Activated T-helper 1 cell treated with anti-CD3 and anti-CD28 coated beads, Interleukin-2, amount 50 U/mL, for 16 hours (primary cell): ENCODE measurements at places on chromosomes 7 and 10.

DNA sequence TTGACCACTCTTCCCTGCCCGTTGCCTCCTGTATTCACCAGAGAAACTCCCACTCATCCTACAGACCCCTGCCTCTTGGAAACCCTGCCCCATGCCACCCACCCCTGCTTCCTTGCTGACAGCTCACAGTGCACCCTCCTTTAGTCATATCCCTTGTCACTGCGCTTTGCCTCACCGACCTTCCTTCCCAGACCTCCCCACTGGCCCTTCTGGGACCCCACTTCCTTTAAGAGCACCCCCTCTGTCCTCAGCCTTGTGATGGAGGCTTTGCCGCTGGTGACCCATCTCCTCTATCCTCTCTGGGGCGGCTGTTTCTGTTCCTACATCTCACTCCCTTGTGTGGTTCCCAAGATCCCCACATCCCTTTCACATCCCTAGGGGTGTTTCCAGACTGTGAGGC lies 92.8 kb upstream of the ZMIZ1 start:
- DNase-seq: no peak

DNA sequence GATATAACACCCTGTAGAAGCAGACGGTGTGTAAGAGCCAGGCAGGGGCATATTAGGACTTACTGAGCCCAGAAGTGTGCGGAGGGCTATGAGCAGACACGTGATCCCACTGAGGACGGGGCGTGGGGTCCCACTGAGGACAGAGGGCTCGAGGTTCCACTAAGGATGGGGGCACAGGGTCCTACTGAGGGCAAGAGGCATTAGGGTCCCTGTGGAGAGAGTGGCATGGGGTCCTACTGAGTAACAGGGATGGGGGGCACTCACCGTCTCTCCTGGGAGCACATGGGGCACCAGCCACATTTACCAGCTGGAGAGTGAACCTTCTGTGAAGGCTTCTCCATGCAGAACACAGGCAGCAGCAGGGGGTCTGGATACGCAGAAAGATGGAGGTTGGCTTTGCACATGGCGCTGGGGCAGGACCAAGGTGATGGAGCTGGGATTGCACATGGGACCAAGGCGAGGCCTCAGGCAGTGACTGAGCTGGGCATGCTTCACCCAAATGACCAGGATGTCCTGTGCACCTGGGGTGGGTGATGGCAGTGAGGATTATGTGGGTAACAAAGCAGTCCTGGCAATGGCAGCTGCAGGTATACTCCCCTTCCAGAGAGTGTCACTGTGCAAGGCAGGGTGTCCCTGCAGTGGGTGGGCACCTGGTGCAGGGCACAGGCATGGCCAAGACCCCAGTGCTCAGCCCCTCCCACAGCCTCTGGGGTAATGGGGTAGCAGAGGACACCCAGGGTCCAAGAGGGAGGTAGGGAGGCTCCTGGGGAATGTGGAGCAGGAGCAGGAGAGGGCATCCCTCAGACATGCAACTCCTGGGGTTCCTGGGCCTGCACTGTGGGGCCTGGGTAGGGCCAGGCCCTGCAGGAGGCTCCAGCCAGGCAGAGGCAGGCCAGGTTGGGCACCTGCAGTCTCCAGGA lies 278.1 kb downstream of the TCERG1L start:
- no peak for DNase-seq

GRCh38 chr10:76356557-76356956 lies 925.1 kb downstream of the LRMDA start:
- DNase-seq: no peak

DNA sequence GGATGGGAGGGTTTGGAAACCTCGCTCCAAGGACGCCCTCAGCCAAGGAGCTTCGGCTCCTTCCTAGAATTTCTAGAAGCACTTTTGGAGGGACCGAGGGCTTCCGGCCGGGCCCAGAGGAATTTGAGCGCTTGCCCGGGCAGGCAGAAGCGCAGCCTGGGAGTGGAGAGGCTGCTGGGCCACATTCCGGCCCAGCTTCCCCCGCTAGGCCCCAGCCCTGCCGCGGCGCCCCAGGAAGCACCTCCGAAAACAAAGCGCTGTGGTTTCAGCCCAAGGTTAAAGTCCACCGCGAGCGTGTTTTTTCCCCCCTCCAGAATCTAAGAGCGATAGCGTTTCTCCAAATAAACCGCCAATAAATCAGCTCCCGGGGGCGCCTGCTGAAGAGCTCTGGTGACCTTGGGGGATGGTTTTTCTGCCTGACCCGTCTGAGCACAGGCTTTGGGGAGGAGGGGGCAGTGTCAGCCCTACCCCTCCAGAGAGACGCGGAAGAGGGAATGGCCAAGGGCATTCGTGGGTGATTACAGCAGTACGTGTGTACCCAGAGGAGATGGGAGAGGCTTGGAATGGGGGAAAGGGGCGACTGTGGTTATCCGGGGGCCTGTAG lies 5.7 kb upstream of the TNRC18 start:
- no peak for DNase-seq

DNA sequence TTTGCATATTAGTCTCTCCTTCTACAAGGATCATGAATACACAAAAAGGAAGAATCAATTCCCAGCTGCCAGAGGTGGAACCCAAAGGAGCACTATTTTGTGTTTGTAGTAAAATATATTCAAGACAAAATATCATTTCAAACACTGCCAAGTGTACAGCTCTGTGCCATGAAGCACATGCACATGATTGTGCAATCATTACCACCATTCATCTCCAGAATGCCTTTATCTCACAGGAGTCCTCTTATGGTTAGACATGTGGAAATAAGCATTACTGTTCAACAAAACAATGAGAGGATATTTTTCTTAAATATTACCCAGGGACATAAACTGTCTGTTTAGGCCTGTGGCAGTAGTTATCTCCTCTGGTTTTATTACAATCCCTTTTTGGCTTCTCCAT lies 151.4 kb upstream of the PPP1R3A start:
- no peak for DNase-seq

DNA sequence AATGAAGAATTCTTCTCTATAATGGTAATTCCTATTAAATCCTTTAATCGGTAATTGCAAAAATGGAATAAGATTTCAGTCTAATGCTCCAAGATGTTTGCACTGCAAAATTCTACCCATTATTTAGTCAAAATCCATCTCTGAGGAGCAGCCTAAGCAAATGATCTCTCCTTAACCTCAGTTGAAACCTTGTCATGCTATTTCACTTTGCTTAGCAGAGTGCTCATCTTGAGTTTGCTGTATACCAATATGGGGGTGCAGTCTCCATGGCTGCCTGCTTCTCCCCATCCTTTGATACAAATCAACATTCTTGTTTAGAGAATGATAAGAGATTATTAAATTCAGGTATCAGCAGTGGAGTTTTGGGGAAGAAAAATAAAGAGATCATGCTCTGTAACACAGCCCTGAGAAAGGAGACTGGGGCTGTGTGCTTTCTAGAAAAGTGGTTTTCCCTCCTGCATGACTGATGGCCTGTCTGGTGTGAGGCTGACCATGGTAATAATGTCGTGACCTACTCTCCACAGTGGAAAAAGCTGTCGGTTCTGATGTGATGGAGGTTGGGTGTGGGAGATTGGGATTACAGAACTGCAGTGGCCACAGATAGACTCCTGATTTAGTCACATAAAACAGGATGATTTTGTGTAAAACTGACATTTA lies 982.1 kb downstream of the NRG3 start:
- DNase-seq: no peak

- DNase-seq: no peak
Measured at GRCh38 chr10:100909501-100910263, 3.1 kb upstream of the SLF2 start.

- DNase-seq: no peak
Measured at GRCh38 chr7:70338015-70338414, 739.7 kb downstream of the AUTS2 start.

DNA sequence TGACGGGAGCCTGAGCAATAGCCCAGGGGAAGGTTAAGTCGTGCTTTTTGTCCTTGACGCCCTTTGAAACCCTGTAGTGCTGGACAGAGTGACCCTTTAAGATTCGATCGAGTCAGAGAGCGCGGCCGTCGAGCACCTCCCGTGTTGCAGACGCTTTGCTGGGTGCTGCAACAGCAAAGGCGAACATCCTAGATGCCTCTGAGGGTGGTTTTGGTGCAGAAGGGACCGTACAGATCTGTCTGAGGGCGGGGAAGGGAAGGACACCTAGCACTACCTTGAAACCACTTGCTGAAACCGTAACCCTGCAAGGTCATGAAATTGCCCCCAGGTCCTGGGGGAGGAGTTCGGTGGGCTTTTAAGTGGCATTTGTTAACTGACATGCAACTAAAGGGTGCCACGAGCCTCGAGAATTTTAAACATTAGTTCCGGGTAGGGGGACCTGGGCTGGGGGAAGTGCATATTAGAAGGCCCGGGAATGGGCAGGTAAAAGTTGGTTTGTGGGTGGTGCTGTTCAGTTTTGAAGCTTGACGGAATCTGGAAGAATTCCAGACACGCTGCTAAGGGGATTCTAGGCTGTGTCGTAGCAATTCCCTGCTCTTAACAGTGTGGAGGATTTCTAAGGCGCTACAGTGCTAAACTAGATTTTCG lies 786 bp downstream of the ATP5F1C start:
- DNase-seq: no peak

- DNase-seq: no peak
Measured at GRCh38 chr7:37289781-37290180, 158.9 kb downstream of the ELMO1 start.

- DNase-seq: no peak
Measured at GRCh38 chr10:70478191-70479164, at the start of gene PALD1. TSS of gene PALD1 (plus strand) at chr10:70478767. CDS start at chr10:70525952, 47,185 bp downstream.

GRCh38 chr10:132628966-132629900 lies 91.6 kb downstream of the INPP5A start:
- no peak for DNase-seq

GRCh38 chr7:87426160-87426559 lies 49.3 kb downstream of the ABCB4 start:
- DNase-seq: no peak

DNA sequence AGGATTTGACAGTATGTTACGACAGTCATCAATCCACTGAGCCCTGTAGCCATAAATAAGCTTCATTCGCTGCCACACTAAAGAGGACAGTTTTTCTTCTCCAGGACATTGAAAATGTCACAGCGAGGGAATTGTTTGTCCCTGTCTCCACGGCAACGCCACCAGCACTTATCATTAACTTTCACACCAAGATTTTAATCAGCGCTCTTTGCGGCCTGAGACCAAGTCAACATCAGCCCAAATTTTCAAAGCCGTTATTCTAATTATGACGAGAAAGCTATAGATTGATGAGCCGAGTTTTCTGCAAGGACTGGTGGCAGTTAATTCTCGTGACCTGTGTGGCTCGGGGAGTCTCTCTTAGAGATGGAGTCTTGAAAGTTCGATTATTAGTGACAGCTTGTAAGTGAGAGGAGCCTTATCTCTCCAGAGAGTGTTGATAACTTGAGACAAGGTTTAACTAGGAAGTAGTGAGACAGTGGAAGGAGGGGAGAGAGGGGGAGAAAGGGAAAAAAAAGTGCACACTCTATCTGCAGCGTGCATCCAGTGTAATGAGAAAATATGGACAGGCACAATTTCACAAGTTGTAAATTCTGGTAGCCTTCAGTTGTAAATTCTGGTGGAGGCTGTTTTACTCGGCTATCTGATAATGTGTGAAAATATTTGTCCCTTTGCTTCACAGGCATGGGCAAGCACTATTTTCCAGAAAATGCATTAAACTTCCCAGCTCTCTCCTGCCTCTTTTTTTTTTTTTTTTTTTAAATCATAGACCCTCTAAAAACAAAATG lies 473.3 kb downstream of the LRMDA start:
- no peak for DNase-seq

DNA sequence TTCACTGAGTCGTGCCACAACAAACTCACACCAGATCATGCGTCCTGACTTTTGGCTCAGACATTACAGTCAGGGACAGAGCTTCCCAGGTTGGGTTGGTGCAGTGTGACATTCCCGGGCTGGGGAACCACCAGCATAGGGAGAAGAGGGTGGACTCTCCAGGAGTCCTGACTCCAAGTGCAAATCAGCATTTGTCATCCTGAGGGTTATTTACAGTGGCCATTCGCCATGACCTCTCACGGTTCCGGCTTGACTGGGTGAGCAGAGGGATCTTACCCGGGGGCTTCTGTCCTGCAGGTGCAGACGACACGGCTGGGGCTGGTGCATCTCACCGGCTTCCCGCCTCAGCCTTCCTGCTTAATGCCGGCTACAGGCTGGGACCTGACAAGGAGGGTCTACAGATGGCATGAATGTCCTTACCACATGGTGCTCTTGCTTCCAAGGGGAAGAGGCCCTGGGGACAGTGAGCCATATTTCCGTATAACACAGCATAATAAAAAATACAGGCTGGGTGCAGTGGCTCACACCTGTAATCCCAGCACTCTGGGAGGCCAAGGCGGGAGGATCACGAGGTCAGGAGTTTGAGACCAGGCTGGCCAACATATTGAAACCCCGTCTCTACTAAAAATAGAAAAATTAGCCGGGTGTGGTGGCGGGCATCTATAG lies 12.5 kb upstream of the INTS1 start:
- DNase-seq: no peak

- no peak for DNase-seq
Measured at GRCh38 chr7:22140578-22140977, 194.9 kb upstream of the CDCA7L start.

DNA sequence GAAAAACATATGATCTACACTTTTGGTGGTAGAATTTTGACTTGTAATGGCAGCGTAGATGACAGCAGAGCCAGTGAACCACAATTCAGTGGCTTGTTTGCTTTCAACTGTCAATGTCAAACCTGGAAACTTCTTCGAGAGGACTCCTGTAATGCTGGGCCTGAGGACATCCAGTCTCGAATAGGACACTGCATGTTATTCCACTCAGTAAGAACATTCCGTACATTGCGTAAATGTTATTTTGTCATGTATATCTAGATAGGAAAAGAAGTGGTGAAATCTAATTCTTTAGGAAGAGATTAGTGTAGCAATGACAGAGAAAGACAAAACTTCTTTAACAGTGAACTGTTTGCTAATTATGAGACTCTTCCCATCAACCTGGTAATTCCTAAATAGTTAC lies 112.9 kb downstream of the PODXL start:
- no peak for DNase-seq

DNA sequence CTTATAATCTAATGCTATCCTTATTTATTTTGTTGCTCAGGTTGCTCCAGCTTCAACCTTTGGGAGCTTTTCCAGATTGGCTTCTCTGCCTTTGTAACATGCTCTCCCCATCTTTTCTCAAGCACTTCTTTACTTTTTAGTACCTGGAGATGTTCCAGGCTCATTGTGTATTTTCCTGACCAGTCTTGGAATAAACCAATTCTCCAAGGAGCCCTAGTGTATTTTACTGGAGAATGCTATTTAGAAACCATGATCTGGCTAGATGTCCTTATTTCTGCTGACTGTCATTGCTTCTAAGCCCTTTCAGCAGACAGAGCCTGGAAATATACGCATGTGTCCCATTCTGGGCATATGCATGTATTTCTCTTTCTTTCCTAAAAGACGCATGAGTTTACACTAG lies 95.7 kb downstream of the EMX2 start:
- DNase-seq: no peak

- DNase-seq: no peak
Measured at GRCh38 chr7:14739841-14740185, 162.7 kb downstream of the DGKB start.

- no peak for DNase-seq
Measured at GRCh38 chr10:31270954-31271353, 48.1 kb upstream of the ZEB1 start.

DNA sequence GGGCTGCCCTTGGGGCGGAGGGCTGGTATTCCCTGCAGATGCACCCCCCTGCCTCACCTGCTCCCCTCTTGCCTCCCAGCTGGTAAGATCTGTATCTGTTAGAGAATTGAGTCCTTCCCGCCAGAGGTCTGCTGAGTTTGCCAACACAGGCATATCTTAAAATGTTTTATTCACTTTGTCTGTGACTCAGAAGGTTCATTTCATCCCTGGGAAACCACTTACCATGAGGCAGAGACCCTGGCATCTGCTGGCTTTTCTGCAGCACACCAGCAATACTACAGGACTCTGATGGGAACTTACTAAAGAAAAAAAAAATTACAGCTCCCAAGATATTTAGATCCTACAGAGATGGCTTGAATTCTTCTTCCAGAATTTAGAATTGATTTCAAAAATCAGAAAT lies 131.3 kb downstream of the PLPP4 start:
- no peak for DNase-seq
